ENCODE measurements at places on chromosomes 11 and 22.

- no peak for DNase-seq
These were observed 419.7 kb upstream of the CNTN5 start for GRCh38 chr11:98600786-98601773.

DNA sequence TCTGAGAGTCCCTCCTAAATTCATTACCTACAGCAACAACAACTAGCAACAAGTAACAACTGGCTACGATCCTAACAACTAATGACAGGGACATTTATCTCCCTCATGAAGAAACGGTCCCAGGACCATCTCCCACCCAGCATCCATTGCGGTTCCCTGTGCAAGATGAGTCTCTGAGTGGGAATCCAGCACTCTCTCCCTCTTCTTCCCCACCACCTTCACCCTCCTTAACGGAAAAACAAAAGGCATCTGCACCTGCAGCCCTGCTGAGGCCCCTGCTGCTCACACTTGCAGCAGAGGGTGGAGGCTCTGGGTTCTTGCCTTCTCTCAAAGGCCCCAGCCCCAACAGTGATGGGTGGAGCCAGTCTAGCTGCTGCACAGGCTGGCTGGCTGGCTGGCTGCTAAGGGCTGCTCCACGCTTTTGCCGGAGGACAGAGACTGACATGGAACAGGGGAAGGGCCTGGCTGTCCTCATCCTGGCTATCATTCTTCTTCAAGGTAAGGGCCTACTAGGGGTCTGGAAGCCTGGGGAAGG lies at the start of gene CD3G:
CD3G (plus strand) TSS at position 364 of the 535 bp plus-strand sequence; CDS start at position 444, 80 bp downstream.
- DNase-seq = peak; percentile 21

- DNase-seq = no peak
These were observed 655.5 kb downstream of the KCNA4 start for GRCh38 chr11:29361369-29361768.

DNA sequence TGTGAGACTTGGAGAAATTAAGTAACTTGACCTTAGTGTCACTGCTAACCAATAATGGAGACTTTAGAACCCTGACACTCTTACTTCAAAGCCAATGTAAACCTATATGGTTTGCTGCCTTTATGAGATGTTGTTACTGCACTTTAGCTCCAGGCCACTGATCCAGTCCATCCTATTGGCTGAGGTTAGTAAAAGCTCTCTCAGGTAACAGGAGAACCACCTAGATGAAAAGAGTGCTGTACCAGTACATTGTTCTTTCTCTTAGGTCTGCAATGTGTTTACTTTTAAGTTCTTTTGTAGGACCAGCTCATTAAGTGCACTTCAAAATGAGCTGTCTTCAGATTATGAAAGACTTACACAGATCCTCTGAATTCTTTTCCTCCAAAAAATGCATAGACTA lies 994.0 kb upstream of the FAT3 start:
- DNase-seq = no peak

DNA sequence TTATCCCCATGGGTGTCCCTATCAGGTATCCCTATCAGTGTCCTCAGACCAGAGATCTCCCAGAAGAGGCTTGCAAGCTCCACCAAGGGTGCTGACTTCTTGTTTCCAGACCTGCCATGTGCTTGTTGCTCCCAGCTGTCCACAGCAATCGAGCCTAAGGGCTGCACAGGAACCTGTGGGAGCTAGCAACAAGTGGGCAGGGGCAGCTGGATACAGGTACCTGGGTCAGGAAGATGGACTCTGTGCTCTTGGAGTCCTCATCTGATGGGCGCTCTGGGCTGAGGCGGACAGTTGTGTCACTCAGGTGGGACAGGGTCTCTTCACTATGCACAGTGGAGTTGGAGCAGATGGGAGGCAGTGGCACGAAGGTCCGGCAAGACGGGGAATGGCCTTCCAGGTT lies 99.2 kb downstream of the RNF169 start:
- no peak for DNase-seq
